ENCODE measurements at places on chromosomes 3 and 15.

DNA sequence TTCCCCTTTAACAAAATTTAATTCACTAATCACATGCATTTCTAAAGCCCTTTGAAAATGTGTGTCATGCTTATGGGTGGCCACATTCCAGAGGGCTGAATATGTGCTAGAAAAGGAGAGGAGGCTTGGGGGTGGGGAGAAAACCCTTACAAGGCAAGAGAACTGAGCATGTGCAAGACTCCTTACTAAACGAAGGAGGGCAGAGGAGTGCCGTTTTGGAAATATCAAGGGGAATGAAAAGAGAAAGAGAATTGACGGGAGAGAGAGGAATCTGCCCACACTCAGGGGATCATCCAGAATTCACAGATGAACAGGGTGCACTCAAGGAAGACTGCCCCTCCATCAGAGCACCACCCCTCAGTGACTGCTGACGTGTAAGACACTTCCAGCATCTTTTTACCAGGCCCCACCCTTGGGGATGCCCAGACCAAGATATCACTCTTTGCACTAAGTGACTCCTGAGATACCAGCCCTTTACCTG is 37.9 kb upstream of the TSC22D2 start:
- no peak for DNase-seq

- DNase-seq = no peak
Measured at GRCh38 chr15:89071471-89071870, 16.8 kb upstream of the ABHD2 start.

DNA sequence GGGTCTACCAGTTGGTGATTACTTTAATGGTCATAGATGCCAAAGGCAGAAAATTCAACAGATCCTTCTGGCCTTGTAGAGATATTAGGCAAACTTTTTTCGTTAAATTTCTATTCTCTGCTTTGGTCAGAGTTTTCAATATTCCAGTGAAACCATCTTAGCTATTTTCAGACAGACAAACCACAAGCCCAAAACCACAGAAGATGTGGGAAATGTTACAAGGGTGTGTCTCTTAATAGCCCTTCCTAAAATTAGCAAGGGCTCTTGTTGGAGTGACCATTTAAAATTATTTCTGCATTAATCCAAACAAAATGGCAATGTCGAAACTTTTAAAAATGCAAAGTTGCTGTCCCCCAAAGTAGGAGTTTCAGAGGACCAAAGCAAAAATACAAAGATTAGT is 102.8 kb downstream of the ARRDC4 start:
- no peak for DNase-seq

GRCh38 chr3:45575386-45575923 is 19.1 kb upstream of the LIMD1 start:
- DNase-seq = no peak

- DNase-seq = no peak
Measured at GRCh38 chr15:62362608-62363007, 197.5 kb upstream of the C2CD4B start.

DNA sequence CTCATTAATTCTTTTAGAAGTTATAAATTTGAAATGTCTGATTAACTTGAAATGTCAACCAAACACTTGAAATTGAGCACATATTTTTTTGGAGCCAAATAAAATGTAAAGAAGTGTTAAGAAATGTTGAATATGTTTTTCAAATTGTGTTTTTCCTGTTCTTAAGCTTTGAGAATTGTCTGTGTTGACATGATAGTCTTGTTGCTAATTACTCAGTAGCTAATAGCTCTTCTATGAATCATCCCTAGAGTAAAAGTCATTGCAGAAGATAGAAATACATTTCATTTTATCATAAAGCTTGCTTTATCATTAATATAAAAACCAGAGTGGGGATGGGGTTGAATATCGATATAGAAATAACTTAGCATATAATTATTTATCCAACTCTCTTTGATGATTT is 41.9 kb upstream of the ABHD10 start:
- DNase-seq = no peak

- no peak for DNase-seq
Measured at GRCh38 chr3:194894538-194894937, 208.9 kb downstream of the FAM43A start.

DNA sequence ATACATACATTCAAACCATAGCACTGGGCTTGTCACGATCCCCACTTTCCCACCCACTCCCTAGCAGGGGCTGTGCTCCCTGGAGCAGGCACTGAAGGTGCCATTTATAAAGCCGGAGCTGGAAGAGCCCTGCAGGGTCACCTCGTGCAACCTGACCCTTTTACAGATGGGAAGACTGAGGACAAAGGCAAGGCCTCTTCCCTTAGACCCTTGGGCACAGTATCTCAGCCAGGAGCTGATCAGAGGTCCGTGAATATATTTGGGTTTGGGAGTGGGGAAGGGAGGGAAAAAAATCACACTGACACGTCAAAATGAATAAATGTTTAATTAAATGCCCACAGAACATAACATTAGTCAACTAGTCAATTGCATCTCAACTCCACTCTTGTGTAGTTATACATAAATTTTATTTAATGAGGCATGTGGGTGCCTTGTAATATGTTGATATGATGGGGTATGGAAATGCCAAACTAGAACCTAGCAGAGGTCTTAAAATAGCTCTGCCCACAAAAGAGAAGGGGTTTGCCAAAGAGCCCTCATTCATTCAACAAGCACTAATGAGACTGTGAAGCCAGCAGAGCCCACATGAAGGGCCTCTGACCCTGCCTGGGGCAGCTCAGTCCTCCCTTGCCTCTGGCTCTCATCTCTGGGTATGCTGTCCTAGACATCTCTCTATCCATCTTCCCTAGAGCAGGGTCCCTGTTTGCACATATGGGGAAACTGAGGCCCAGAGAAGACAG is 119.4 kb downstream of the NUP210 start:
- no peak for DNase-seq
